ENCODE measurements at places on chromosomes 6 and 20.

- no peak for DNase-seq
Observed at GRCh38 chr6:133042550-133043120, 198.5 kb upstream of the EYA4 start.

- no peak for DNase-seq
Observed at GRCh38 chr6:96939007-96939805, 14.7 kb downstream of the KLHL32 start.

DNA sequence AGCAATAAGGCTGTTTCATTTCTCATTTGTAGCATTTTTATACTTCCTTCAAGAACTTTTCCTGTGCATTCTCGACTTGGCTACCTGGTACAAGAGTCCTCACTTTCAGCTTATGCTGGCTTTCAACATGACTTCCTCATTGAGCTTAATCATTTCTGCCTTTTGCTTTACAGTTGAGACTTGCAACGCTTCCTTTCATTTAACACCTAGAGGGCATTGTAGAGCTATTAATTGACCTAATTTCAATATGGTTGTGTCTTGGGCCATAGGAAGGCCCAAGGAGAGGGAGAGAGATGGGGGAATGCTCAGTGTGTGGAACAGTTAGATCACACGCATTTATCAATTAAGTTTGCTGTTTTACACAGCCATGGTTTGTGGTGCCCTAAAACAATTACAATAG lies 37.2 kb downstream of the SLC22A2 start:
- DNase-seq, result no peak

DNA sequence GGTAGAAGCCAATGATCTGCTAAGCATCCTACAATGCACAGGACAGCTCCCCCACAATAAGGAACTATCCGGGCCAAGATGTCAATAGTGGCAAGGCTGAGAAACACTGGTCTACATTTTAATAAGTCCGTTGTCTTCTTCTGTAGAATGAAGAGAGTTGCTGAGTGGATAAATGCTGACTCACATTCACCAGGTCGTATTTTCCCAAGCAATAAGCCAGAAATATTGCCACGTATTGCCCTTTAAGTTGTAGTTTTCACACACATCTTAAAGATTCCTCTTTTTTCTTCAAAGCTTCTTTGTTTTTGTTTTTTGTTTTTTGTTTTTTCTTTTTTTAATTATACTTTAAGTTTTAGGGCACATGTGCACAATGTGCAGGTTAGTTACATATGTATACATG lies 30.5 kb upstream of the NRN1 start:
- no peak for DNase-seq

GRCh38 chr20:3413393-3413889 lies 6.0 kb upstream of the DNAAF9 start:
- no peak for DNase-seq

DNA sequence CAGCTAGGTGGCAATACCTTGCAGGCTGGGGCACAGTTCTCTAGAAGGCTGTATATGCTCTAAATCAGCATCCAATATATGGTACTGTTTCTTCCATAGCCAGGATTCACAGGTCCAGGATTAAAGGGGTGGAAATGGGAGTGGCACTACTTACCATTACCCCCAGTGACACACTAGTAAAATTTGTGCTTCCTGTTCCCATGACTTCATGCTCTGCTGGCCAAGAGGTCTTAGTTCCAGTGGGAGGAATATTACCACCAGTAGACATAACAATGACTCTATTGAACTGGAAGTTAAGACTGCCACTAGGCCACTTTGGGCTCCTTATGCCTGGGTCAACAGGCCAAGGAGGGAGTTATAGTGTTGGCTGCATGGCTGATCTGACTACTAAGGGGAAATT lies 174.3 kb upstream of the TNFAIP3 start:
- no peak for DNase-seq

- DNase-seq, result no peak
Observed at GRCh38 chr6:3270258-3270657, 11.5 kb downstream of the PSMG4 start.

DNA sequence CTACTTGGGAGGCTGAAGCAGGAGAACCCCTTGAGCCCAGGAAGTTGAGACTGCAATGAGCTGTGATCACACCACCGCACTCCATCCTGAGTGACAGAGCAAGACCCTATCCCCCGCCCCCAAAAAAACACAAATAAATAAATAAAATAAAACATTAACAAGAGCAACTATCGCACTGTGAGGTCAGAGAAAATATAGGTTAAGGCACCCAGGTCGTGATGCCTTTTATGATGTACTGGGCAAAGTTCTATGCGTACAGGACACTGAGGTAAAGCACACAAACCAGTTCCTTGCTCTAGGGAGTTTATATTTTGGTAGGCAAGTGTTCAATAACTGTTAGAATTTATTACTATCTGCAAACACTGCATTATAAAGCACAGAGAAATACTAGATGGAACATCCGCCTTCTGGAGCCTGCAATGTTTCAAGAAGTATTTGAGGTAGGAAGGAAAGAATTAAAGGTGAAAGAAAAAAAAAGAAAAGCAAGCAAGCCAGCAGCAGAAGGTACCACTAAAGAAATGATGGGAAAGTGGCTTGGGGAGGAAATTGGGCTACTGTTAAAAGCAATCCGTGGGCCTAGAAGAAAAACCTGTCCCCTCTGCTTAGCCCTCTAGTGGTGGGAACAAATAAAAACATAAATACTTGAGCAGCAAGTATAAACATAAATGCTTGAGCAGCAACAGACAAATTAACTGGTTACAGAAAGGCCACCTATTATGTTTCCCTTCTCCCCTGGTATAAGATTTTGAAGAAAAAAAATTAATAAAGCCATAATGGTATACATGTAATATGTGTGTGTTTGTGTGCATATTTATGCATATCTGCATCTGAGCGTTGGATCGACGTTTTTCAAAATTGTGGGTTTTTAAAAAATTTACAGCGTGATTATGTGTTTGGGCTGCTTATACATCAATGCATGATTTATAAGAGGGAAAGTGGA lies 128.0 kb downstream of the PHACTR1 start:
- no peak for DNase-seq

DNA sequence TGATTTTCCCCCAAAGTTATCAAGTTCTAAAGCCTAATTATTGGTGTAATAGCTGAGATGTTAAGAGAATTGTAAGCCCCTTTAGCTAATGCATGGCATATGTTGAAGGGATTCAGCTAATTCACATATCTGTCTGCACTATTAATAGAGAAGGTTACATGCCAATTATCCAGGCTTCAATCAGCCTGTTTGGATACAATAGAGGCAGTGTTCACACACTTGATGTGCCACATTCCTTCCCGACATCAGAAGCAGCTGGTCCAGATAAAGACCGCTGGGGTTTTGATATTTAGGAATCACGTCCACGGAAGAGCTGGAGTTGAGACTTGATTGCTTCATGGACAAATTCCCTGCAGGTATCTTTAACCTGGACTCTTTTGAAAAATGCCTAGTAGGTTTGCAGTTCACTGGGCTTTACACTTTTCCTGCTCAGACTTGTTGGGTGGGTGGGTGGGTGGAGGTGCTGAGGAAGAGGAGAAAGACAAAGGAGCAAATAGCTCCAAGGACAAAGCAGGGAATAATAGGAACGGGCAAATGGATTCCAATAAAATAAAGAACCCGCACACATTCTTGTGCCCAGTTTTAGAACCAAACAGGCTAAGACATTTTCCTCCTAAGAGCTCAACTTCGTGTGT lies 142.6 kb upstream of the ZNF217 start:
- no peak for DNase-seq

DNA sequence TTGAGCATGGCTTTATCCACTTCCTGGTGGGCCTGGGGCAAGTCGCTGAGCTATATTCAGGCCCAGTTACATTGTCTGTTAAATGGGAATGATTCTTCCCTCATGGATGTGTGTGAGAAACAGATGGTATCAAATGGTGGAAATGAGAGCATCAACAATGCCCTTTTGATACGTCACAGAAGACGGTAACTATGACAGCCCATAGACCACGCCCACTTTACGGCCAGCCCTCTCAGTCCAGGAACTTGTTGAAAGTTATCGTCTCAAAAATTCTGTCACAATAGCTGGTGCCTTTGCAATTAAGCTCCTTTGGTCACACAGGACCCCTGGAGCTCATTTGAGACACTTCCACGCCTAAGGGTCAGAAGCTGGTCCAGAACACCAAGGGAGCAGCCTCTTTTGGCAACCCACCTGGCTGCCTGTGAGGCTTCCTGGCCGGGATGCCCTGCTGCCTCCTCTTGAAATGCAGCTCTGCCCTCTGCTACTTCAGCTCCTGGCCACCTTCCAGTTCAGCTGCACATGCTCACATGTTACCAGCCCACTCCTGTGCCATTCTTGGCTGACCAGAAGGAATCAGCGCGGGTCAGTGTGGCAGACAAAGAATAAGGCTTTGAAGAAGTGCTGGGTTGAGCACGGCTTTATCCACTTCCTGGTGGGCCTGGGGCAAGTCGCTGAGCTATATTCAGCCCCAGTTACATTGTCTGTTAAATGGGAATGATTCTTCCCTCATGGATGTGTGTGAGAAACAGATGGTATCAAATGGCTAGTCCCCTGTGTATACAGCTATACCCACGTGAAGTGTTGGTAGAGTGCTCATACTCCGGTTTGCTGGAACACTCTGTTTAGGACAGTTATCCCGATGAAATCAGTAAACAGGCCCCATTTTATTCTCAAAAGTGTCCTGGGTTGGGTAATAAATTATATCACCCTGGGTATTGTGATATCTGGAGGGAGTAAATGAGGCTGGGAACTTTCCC lies 199.2 kb upstream of the SUPT3H start:
- DNase-seq, result no peak

GRCh38 chr6:81086991-81087390 lies 665.5 kb downstream of the TENT5A start:
- no peak for DNase-seq

- DNase-seq, result no peak
Observed at GRCh38 chr20:16189371-16189770, 383.9 kb downstream of the KIF16B start.

- DNase-seq, result no peak
Observed at GRCh38 chr6:133761706-133762105, 127.2 kb upstream of the TCF21 start.

- DNase-seq, result no peak
Observed at GRCh38 chr20:58111310-58112016, 117.0 kb downstream of the ANKRD60 start.

DNA sequence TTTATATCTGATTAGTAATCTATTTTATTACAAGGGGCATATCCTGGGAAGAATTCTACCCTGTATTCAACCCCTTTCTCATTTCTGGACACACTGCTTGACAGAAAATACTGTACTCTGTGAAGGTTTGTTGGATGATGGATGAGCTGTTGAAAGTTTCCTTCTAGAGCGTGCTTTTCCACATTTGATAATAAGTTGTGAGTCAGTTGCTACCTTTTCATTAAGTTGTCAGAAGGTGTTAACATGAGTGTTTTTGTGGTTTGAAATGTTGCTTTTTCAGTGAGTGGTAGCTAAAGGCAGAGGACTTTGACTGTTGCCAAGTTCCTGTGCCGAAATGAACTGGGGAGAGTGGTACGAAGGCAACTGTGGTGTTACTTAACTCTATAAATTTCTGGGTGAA lies 3.9 kb upstream of the ECI2 start:
- DNase-seq, result no peak

GRCh38 chr6:148432462-148433195 lies 90.0 kb downstream of the SASH1 start:
- DNase-seq, result no peak

- no peak for DNase-seq
Observed at GRCh38 chr6:117906958-117907600, at the start of gene SLC35F1. TSS of gene SLC35F1 (plus strand) at chr6:117907264.

DNA sequence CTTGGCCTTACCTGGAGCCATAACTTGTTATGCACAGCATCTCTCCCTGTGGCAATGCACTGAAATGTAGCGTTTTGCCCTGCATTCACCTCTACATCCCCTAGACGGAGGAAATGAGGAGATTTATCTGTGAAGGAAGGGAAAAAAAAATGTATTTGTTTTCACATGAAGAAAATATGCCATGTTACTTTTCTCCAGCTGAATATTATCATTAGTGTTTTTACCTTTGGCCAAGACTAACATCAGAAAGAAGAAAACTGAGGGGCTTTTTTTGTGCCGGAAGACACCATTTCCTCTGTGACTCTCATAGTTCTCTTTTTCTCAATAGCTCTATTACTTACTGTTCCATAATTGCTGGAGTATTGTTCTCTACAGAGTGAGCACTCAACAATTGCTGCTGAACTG lies 280.4 kb downstream of the PTPRK start:
- DNase-seq, result no peak

DNA sequence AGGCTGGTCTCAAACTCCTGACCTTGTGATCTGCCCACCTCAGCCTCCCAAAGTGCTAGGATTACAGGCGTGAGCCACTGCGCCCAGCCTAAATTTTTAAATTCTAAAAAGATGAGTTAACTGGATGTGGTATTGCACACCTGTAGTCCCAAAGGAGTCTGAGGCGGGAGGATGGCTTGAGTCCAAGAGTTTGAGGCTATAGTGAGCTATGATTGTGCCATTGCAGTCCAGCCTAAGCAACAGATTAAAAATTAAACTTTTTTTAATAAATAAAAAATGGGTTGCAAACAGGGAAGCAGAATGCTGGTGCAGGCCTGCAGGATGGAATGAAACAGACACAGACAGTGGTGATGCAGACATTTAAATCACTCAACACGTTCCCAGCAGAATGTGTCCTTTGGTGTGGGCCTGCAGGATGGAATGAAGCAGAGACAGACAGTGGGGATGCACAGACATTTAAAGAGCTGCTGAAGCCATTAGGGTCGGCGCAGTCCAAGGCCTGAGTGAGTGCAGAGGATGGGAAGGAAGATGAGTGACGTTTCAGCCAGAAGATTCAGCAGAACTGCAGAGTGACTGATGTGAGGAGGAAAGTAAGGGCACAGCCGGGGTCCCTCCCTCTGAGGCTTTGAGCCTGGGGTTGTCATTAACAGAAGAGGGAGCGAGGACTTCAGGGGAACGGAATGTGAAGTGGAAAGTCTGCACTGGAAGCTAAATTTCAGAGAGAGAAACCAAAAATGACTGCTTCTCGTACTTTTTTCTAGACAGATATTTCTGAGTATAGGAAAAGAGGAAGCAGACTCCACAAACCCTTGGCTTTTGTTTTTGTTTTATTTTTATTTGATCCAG lies 117.5 kb downstream of the RIN2 start:
- DNase-seq, result no peak

GRCh38 chr6:120384671-120385070 lies 949.6 kb downstream of the TBC1D32 start:
- no peak for DNase-seq

DNA sequence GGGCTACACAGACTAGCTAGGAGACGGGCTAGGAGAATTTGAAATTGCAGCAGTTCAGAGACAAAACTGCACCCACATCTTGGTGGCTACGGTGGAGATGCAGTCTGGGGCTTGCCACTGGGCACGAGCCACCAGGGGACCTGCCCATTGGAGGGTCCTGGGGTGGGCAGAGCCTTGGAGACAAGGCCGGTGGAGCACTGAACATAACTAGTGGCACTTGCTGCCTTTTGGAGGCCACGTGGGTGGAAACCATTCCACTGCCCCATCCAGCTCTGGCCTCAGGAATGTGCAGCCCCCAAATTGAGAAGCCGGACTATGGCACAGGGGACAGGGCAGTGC lies 113.4 kb downstream of the NFATC2 start:
- DNase-seq, result no peak

DNA sequence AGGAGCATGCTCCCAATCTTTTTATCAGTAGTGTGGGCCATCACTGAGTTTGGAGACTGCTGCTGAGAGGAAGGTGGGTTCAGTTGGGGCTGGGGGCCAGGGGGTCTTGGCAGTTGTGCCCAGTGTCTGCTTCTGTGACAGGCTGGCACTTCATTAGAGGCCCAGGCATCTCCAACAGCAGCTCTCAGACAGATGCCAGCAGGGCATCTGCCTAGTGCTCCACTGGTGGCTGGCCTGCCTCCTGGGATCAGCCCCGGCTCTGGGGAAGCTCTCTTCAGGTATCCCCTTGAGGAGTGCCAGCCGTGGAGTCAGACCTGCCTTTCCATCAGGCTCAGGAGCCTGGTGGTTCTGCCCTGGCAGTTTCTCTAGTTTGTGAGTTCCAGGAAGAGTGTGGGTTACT lies 77.3 kb downstream of the DTD1 start:
- no peak for DNase-seq
